H54 (cell line): ENCODE measurements at places on chromosomes 6 and 20.

DNA sequence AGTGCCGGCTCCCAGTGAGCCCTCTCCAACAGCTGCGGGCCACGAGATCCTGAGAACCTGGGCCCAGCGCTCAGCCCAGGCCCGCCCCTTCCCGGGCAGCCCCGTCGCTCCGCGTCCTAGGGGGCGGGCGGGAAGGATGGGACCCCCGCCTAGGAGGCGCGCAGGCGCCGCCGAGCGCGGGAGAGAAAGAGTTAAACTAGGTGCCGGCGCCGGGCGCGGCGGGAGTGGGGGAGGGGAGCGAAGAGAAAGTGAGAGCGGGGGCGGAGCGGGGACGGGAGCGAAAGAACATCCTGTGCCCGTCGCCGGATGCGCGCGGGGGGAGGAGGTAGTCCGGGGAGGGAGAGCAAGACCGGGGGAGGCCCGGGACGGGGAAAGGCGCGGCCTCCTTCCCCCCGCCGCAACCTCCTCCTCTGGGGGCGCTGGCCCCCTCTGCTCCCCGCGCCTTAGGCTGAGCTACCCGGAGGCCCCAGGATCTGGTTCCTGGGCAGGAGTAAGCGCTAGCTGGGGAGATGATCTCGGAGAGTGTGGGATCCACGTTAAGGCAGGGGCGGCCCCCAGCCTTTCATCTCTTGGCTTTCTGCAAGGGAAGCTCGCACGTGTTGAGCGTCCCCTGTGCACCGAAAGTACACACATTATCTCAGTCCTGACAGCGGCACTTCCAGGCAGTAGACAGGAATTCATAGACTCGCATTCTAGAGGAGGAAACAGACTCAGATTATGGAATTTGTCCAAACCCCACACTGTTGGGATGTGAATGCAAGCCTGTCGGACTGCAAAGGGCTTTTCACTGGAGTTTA is 4.9 kb upstream of the ARMC12 start:
- peak; percentile 88 for DNase-seq

GRCh38 chr6:109013656-109014305 is 80.9 kb downstream of the SESN1 start:
- no peak for DNase-seq

DNA sequence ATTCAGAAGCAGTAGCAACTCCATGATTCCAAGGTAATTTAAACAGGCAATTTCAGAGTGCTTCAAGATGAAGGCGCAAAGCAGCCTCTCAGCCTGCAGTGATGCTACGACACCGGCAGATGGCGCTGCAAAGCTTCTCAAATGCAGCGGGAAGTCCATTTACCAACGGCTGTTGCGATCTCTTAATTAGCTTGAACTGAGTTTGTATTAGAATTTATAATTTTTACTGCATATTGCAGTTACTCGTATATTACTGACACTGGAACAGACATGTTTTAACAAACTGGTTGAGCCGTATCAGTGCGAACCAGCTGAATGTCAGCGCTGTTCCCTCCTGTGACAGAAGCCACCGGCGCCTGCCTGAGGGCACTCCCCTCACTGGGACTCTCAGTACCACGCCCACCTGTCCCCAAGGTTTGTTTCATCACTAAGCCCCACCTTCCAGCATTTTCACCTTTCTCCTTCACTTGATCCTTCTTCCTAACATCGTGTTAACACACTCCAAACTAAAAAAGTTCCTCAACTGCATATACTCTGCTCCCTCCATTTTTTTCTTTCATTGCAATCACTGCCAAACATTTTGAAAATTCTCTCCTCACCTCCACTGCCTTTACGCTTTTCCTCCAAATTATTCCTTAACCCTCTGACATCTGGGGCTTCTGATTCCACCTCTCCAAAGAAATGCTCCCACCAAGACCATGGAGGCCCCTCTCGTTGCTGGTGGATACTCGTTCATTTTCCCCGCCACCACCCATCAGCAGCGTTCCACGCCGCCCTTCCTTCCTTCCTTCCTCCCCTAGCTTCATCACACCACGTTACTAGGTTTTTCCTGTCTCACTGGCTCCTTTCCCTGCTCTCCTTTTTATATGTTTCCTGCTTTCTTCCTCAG is 14.5 kb downstream of the GNL1 start:
- no peak for DNase-seq

DNA sequence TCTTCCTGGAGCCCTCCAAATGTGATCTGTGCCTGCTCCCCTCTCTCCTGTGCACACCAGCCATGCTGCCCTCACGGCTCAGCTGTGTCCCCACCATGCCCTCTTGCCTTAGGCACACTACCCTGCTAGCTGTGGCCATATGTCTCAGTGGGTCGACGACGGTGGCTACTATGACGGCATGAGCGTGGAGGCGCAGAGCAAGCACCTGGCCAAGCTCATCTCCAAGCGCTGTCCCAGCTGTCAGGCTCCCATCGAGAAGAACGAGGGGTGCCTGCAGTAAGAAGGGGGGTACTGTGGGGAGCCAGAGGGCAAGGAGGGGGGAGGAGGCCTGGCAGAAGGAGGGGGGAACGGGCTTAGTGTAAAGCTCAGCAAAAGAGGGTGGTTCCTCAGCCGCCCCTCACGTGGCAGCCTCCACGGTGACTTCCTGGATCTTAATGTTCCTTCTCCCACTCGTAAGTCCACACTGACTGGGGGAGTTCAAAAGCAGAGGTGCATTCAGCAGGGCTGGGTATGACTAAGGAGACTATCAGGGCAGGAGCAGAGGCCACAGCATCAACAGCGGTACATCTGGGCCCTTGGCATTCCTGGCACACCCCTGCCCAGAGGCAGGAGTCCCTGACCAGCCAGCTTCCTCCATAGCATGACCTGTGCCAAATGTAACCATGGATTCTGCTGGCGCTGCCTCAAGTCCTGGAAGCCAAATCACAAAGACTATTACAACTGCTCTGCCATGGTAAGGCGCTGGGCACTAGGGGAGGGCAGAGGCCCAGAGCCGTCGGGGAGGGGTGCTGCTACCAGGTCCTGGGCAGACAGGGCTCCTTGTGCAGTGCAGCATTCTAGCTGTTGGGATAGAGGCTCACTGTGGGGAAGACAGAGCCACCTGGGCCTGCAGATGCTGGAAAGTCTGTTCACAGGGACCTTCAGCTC is 8.0 kb downstream of the DNPH1 start:
- DNase-seq: no peak

GRCh38 chr6:52155791-52156576 is 30.2 kb upstream of the IL17A start:
- DNase-seq: no peak

GRCh38 chr6:72826744-72827438 is 205.0 kb downstream of the KCNQ5 start:
- DNase-seq: no peak

- DNase-seq: no peak
Measured at GRCh38 chr6:122063761-122064160, 335.7 kb upstream of the HSF2 start.

- DNase-seq: no peak
Measured at GRCh38 chr6:16982807-16983206, 119.0 kb upstream of the STMND1 start.
